ENCODE measurements at places on chromosomes 2 and 18. TPM values are rescaled to one million over a fixed set of nuclear protein-coding genes. Genes with fewer than 3 reads are reported as not detected.

Gene RBM43
- total RNA-seq, result 6.3 TPM

Gene SOWAHC
- 9.4 TPM for total RNA-seq

Gene HOXD12
- total RNA-seq, result not detected

Gene PAIP2B
- 5.7 TPM for total RNA-seq

Gene TNFAIP6
- total RNA-seq, result 13.0 TPM

Measured in skeletal muscle tissue (tissue), 5 donors.